ENCODE measurements at places on chromosomes 4 and X.

DNA sequence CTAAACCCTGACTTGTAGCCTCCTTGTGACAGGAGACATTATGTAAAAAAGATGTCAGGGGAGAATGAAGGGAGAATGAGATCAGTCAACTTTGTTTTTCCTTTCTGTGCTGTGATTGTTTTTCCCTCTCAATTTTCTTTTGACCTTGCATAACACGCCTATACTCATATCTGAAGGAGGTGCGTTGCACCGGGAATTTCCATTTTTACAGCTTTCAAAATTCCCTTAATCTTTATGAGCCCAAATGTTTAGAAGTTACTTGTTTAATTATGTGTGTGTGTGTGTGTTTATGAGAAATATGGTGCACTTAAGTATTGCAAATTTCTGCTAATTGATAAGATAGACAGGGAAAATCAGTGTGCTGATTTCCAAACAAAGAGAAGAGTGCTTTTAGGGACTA, 21.6 kb downstream of the SYNPO2 start:
- no peak for DNase-seq

- no peak for DNase-seq
Measured at GRCh38 chrX:41716222-41716621, 7.8 kb upstream of the GPR82 start.

DNA sequence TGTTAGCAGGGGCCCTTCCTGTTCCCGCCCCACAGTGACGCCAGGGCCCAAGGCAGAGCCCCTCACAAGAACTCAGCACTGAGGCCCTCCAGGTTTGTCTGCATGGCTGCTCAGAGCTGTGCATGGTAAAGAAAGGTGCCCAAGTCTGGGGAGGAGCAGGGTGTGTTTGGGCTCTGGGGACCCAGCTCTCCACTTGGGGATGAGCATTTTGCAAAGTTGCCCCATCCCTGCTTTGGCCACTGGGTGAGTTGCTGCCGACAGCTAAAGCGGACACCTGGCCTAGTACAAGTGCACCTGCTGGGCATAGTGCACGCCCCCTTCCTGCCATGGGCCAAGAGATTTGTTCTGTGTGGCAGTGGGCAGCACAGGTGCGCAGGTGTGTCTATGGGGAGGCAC, 2.0 kb upstream of the MXD4 start:
- DNase-seq = no peak

GRCh38 chr4:38170338-38171169, 210.4 kb downstream of the PTTG2 start:
- DNase-seq = no peak

- no peak for DNase-seq
Measured at GRCh38 chr4:77631276-77631675, 25.7 kb downstream of the CXCL13 start.
